Sciatic nerve (tissue), 2 donors: ENCODE measurements at places on chromosomes 5 and 9. TPM values are rescaled to one million over a fixed set of nuclear protein-coding genes. Genes with fewer than 3 reads are reported as not detected.
A peak's percentile ranks its signal among the peaks of the same experiment; 100 is the strongest.

DNA sequence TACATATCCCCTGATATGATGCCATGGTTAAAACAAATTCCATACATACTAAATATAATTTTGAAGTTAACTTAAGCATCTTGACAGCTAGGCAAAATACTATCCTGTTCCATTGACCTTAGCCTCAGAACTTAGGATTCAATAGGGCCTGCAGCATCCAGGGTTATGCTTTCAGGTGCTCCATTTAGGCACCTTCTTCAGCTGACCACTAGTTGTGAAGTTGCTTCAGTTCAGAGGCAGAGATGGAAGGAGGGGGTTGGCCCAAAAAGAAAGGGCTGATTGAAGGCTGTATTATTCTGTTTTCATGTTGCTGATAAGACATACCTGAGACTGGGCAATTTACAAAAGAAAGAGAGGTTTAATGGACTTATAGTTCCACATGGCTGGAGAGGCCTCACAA is 7.0 kb upstream of the NREP start:
- no peak for DNase-seq

DNA sequence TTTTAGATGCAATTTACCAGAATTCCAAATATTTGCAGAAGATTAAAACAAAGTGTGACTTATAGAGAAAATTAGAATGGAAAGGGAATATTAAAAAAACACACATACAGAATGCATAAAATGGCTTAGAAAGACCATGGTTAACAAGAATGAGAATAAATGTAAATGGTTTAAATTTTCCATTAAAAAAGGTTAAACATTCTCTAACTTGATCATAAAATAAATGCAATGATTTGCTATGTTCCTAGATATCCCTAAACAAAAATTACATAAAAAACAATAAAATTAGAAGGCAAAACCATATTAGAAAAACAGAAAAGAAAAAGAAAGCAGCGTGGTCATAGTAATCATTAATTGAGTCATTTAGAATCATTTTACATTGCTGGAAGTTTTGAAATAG is 152.5 kb downstream of the TMEM38B start:
- no peak for DNase-seq

DNA sequence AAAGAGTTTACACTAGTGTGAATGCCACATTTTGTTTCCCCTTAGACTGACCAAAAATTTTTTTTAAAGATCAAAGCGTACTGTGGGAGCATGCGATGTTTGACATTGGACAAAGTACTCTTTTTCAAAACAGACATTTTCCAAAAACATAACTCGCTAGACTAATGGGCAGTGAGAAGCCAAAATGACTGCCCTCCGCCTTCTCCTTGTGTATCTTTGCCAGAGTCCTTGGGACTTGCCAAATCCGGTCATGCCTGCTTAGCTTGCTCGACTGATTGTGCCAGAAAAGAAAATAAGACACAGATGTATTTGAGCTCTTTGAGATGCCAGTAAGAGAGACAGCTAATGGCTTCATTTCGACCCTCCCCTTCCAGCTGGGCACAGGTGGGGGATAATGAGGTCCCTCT is 157.5 kb downstream of the MAPKAP1 start:
- DNase-seq, result no peak

IQGAP2 gene
- total RNA-seq, result 57.5 TPM

PHF24 gene
- total RNA-seq, result 0.45 TPM

- no peak for DNase-seq
These were observed 12.6 kb downstream of the DNAJC21 start for GRCh38 chr5:34941936-34942335.

DNA sequence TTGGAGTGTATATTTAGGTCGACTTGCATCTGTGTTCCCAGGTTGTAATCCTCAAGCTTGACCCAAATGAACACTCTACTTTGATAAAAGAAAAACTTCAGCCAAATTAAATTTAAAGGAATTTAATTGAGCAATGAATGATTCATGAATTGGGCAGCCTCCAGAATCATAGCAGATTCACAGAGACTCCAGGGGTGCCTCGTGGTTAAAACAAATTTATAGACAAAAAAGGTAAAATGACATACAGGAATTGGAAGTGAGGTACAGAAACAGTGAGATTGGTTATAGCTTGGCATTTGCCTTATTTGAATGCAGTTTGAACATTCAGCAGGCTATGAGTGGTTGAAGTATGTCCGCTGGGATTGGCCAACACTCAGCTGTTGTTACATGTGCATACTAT is 21.6 kb upstream of the SPATA31D4 start:
- DNase-seq, result no peak

NKD2 gene
- 0.89 TPM for total RNA-seq

GHR gene
- 31.0 TPM for total RNA-seq

GRCh38 chr5:17228821-17229291 is 11.4 kb downstream of the BASP1 start:
- no peak for DNase-seq

DNA sequence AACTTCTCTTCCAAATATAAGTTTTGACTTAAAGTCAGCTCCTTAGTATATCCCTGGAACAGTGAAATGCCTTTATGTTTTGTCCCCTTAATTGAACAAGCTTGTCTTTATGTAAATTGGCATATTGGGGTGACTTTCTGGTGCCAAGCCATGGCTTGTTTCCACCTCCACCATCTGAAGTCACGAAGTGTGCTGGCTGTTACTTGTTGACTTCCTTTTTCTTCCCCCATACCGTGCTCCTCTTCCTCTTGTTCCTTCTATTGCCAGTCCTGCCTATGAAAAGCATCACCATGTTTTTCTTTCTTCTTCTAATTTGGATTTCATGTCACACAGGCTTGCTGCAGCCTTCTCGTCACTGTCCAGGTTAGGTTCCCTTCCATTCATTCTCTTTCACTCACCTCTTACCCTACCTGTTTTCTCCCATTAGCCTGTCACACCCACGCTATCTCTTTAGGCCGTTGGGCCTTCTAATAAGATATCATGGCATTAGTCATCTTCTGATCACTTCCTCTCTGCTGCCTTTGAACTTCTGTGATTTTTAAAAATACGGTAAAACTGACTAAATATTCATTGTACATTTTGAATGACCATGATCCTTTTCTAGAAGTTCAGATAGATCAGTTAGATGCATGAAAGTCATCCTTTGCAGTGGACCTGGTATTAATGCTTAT is 48.1 kb downstream of the IQGAP2 start:
- DNase-seq, result no peak

GRCh38 chr5:176774216-176775171 is 35.9 kb upstream of the UNC5A start:
- DNase-seq, result peak; percentile 35

DNA sequence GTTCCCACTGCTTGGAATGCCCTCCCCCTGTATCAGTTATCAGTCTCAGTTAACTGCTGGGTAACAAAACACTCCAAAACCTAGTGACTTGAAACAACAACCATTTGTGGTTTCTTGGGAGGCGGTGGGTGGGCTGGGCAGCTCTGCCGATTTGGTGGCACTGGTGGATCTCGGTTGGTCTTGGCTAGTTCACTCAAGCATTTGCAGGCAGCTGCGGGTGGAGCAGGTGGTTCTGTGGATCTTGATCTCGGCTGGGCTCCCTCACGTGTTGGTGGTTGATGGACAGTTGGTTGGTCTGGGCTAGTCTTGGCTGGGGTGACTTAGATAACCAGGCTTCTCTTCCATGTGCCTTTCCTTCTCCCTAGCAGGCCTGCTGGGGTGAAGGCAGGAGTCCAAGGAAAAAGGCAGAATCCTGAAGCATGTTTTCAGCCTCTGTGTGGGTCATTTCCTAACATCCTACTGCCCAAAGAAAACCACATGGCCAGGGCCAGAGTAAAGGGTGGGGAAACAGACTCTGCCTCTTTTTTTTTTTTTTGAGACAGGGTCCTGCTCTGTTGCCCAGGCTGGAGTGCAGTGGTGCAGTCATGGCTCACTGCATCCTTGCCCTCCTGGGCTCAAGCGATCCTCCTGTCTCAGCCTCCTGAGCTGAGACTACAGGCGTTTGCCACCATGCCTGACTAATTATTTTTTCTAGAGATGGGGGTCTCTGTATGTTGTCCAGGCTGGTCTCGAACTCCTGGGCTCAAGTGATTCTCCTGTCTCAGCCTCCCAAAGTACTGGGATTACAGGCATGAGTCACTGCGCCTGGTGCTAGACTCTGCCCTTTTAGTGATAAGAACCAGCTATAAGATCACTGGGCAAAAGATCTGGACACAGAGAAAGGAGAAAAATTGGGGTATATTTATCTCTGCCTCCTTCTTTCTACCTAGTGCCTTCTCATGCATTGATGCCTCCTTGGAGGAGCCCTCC is 183.7 kb downstream of the RGS3 start:
- DNase-seq, result peak; percentile 27

CEL gene
- 2.7 TPM for total RNA-seq

GRCh38 chr9:2787065-2787464 is 56.8 kb downstream of the PUM3 start:
- no peak for DNase-seq

FABP6 gene
- not detected for total RNA-seq

DNA sequence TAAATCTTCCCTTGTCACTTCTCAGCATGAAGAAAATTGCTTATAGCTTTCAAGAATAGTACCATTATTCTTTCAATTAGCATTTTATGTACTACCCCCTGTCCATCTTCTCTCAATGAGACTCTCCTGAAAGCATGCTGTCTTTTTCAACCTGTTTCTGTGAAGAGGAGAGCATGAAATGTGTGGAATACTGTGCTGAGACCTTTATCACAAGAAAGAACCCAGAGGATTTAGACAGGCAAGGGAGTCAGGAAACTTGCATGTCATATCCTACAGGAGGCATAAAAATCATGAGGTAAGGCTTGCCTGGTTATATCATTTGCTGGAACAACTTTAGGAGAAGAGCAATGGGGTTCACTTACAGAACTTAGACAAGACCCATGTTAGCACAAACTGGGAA is 56.7 kb upstream of the LPAR1 start:
- no peak for DNase-seq

DNA sequence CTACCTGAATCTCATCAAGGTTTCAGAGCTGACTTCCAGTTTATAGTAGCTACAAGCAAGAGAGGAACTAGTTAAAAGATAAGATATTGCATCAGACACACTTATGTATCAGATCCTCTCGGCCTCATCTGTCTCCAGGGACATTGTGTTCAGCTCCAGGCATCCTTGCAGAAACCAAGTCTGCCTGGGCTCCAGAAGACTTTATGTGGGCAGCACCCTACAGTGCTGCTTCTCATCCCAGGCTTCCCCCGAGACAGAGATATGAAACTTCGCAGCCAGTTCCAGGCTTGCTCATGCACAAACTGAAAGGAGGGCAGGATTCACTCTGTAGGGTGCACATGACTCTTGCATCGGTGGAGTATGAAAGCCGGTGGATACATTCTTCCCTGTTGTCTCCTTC is 33.9 kb upstream of the FOXB2 start:
- no peak for DNase-seq

GRCh38 chr5:180592176-180592575 is 877 bp upstream of the SCGB3A1 start:
- DNase-seq, result peak; percentile 36

DNA sequence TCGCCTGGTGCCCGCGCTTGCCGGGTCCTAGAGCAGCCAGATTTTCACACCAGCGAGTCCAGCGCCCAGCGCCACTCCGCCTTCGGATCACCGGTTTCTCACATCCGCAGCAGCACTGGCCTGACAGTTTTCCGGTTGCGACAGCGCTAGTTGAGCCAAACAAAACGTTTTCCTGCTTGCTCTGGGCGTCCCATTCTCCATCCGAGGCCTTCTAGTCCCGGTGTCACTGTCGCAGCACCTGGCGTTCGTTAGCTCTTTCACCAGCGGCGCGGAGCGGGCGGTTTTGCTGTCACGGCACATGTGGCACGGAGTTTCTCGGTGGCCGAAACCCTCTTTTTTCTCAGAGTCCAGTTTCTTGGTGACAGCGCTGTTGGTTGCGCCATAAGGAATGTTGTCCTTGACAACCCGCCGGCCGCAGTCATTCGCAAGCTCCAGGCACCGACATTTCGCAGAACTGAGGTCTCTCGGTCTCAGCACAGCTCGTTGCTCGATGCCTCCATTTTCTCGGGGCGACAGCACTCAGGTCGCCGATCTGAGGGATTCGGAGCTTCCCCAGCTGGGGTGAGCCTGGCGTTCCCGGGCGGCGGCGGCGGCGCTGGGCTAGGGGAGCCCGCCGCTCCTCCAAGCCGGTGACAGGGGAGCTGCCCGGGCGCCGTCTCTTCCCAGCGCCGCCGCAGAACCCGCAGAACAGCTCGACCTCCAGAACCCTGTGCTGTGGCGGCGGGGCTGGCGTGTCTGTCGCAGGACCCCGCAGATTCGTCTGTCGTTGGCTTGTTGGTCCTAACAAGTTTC is 47.8 kb downstream of the ANXA2R start:
- peak; percentile 88 for DNase-seq

DNA sequence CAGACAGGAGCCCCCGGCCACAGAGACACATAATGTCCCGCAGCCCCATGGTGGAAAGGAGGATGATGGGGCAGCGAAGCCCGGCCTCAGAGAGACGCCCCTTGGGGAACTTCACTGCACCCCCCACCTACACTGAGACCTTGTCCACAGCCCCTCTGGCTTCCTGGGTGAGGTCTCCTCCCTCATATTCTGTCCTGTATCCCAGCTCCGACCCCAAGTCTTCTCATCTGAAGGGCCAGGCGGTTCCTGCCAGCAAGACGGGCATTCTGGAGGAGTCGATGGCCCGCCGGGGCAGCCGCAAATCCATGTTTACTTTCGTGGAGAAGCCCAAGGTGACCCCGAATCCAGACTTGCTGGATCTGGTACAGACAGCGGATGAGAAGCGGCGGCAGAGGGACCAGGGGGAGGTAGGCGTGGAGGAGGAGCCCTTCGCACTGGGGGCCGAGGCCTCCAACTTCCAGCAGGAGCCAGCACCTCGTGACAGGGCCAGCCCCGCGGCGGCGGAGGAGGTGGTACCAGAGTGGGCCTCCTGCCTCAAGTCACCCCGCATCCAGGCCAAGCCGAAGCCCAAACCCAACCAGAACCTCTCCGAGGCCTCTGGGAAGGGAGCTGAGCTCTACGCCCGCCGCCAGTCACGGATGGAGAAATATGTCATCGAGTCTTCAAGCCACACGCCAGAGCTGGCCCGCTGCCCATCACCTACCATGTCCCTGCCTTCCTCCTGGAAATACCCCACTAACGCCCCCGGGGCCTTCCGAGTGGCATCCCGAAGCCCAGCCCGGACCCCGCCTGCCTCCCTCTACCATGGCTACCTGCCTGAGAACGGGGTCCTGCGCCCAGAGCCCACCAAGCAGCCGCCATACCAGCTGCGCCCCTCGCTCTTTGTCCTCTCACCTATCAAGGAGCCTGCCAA is 8.9 kb downstream of the SYNPO start:
- no peak for DNase-seq
